ENCODE measurements at places on chromosomes 5 and 9. TPM values are rescaled to one million over a fixed set of nuclear protein-coding genes. Genes with fewer than 3 reads are reported as not detected.

The NEUROG1 gene
- total RNA-seq: not detected

DNA sequence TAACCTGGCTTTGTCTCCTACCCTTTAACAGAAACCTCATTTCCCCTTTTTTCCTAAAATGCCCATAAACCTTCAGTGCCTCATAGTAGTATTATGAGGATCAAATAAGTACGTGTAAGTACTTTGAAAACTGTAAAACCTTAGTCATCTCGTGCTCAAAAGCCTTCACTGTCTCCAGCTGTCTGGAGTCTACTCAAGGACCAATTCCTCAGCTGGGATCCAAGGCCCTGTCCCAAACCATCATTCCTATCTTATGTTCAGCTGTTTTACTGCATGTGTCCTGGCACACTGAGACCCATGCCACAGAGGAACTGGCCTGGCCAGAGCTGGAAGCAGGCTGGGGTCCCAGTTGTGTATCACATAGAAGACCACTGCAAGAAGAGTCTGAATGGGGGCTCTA, 15.9 kb downstream of the ADAMTSL1 start:
- H3K36me3 ChIP-seq: no peaks in the 10 kb centered on the region
- peaks cover 3% of the 10 kb centered on the region for H3K4me1 ChIP-seq

The CD74 gene
- not detected for total RNA-seq

GRCh38 chr9:101047848-101048397, 19.4 kb downstream of the PLPPR1 start:
- no peaks in the 10 kb centered on the region for H3K27me3 ChIP-seq
- no peak overlapping the region for H3K4me3 ChIP-seq
- DNase-seq: no peak
- no peaks in the 10 kb centered on the region for H3K4me1 ChIP-seq
- no peaks in the 10 kb centered on the region for H3K36me3 ChIP-seq

The NUTM2G gene
- total RNA-seq: not detected

GRCh38 chr5:100175346-100175745, 359.8 kb upstream of the FAM174A start:
- no peak overlapping the region for H3K27ac ChIP-seq
- DNase-seq: no peak
- no peaks in the 10 kb centered on the region for H3K27me3 ChIP-seq
- H3K4me3 ChIP-seq: no peak overlapping the region
- H3K36me3 ChIP-seq: no peaks in the 10 kb centered on the region
